Right ventricle myocardium superior (tissue), 1 donor: ENCODE measurements at places on chromosomes 7 and 10.

- DNase-seq, result no peak
These were observed 317.2 kb upstream of the DGKB start for GRCh38 chr7:15219758-15220157.

- no peak for DNase-seq
These were observed 24.6 kb downstream of the DYNC2I1 start for GRCh38 chr7:158880973-158881372.

GRCh38 chr10:4721999-4722753 is 103.8 kb upstream of the AKR1E2 start:
- no peak for DNase-seq

DNA sequence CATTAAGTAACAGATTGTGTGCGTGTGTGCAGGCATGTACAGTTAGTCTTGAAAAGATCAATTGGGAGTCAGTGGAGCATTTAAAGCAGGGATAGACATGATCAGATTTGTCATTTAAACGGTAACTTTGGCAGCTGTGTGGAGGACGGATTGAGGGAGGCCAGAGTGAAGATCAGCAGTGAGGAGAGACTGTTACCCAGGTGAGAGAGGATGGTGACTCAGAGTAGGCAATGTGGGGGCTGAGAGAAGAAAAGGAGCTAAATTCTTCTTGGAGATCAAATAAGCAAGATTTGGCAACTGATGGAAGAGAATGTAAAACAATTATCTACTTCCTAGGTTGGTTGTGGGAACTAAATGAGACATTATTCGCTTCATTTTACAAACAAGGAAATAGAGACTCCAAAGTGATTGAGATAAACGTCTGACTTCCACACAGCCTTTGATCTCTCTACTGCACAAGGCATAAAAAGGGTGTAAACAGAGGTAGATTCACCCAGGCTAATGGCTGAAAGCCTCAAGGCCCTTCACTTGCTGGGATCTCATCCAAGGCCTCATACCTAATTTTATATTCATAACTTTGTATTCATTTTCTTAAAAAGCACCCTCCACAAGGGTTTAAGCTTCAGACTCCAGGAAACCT is 665.1 kb upstream of the GALNT17 start:
- no peak for DNase-seq

DNA sequence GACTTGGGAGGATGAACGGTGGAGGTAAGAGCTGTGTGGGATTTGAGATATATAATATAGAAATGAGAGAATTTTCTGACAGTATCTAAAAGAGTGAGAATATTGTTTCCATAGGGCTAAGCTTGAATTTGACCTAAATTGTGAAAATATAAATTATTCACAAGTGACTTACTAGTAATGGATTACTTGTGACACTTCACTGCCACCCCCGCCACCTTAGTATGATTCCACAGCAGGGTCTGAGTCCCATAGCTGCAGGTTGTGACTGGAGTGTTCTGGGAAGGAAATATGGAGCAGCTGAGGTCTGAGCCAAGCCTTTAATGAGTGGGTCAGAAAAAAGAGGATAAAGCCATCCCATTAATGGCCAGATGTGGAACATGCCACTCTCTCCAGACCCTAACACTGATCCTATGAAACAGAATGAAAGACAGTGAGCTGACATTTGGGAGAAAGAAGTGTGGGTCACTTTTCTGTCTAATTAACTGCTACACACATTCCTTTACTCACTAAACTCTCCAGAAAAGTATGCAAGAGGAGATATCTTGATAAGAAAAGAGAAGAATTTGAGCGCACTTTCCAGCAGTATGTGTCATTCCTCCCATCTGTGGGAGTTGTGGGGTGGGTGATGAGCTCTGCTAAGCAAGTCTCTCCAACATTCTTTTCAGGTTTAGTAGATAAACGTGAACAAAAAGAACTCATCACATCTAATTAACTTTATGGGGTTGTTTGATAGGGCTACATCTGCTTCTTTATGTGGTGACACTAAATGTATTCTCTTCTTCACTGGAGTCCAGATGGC is 1193.4 kb downstream of the SORCS3 start:
- no peak for DNase-seq

- DNase-seq, result no peak
These were observed 390.0 kb upstream of the AUTS2 start for GRCh38 chr7:69208276-69208675.

GRCh38 chr10:60978287-60979115 is 34.5 kb upstream of the RHOBTB1 start:
- no peak for DNase-seq

GRCh38 chr7:84637568-84638338 is 443.2 kb upstream of the SEMA3A start:
- DNase-seq, result no peak

- DNase-seq, result no peak
These were observed 160.6 kb downstream of the ADARB2 start for GRCh38 chr10:1576467-1577372.

- no peak for DNase-seq
These were observed 10.6 kb upstream of the ARID5B start for GRCh38 chr10:61890881-61891409.

- DNase-seq, result no peak
These were observed 326.6 kb upstream of the KLF6 start for GRCh38 chr10:4111643-4112042.

GRCh38 chr10:48802611-48803071 is 118.0 kb downstream of the WDFY4 start:
- DNase-seq, result no peak

- DNase-seq, result no peak
These were observed 221.3 kb upstream of the TCERG1L start for GRCh38 chr10:131532745-131533341.
